ENCODE measurements at places on chromosomes 3 and 15.

DNA sequence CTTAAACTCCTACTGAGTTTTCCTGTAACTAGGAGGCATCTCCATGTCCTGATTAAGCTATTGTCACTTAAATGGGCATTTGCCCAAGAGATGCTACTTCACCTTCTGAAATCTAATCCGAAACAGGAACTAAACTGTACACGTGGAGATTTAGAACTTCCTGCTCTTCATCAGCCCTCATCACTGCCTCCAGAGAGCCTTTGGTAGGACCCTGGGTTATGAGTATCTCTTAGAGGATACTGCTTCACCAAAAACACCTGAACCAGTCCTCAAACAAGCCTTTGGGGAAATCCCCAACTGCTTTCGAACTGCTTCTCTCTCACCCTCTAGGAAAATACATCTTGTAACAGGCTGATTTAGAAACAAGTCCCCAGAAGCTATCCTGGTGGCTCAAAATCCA is 320.3 kb downstream of the GAP43 start:
- DNase-seq: no peak

DNA sequence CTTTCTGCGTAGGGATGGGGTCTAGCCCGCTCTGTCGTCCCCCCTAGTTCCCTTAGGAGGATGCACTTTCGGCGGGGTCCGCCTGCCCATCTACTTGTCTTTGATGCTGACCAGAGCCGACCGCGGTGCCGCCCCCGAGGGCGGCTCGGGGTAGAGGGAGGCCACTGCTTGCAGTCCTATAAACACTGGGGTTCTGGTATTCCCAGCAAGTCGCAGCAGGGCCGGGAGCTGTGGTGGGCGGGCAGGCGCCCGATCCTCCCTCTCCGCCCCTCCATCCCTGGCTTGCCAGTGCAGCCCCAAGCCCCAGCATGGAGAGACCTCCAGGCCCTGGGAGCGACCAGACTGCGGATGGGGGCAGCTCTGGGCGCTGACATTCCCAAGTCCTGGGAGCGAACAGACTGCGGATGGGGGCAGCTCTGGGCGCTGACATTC is 830 bp downstream of the SEMA4B start:
- no peak for DNase-seq

DNA sequence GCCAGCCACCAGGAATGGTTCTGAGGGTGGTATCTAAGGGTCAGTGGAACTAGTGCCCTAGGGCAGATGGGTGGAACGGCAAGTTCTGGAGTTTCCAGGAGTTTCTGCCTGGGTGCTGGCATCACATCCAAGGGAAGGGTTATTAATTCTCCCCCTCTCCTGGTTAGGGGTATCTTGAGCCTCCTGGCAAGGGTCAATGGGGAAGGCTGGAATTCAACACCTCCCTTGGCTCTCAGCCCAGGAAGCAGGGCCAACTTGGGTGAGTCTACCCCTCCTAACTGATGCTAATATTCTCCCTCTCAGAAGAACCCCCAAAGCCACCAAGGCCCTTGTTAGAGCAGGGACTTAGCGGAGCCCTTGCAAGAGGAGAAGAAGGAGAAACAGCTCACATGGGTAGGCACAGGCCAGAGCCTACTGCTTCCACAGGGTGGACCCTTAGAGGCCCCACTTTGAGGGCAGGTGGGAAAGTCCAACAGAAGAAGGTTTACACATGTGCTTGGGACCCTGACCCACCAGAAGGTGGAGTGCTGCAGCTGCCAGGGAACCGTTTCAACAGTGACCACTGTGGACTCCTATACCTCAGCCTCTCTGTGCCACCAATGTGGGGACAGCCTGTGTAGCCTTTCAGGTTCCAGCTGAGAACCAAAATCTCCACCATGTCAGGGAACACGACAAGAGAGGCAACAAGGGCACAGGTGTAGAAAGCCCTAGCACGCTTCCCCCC is 3.3 kb downstream of the TMEM115 start:
- DNase-seq: no peak

GRCh38 chr3:4409971-4410573 is 57.0 kb downstream of the SUMF1 start:
- no peak for DNase-seq

GRCh38 chr15:26038693-26039092 is 175.6 kb upstream of the ATP10A start:
- no peak for DNase-seq

- peak; percentile 31 for DNase-seq
These were observed 5.5 kb downstream of the PLD1 start for GRCh38 chr3:171804618-171805389.

DNA sequence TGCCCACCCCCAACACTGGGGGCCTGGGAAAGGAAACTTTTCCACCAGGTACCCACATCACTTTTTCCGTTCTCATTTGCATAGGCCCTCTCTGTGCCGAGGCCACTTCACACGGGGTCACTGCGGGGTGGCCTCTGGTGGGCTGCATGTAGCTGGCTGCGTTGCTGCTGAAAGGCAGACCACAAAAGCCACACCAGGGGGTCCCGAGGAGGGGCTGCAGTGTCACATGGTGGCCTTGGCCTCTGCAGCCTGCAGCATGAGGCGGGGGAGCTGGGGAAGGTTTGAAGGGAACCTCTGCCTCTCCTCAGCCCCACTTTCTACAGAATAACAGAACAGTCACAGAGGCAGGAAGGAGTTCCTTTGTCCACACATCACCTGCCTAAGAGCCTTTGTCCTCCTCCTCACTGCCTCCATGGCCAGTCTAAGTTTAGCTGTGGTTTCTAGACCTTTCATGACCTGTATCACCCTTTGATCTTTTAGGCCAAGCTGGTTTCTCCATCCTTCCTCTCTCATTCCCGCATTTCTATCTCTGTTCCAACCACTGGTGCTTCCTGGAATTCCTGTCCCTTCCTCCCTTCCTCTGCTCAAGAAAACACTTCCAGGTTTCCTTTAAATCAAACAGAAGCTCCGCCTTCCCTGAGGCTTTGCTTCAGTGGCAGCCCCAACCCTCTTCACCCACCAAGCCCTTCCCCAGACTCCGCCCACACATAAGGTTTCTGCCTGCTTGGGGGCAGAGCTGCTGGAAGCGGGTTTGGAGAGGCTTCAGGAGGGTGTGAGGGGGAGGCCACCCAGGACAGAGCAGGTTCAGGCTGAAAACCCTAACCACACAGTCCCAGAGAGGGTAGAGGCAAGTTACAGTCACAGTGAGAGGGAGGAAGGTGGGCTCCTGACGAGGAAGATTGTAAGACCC is 150.7 kb upstream of the TLE3 start:
- DNase-seq: no peak

DNA sequence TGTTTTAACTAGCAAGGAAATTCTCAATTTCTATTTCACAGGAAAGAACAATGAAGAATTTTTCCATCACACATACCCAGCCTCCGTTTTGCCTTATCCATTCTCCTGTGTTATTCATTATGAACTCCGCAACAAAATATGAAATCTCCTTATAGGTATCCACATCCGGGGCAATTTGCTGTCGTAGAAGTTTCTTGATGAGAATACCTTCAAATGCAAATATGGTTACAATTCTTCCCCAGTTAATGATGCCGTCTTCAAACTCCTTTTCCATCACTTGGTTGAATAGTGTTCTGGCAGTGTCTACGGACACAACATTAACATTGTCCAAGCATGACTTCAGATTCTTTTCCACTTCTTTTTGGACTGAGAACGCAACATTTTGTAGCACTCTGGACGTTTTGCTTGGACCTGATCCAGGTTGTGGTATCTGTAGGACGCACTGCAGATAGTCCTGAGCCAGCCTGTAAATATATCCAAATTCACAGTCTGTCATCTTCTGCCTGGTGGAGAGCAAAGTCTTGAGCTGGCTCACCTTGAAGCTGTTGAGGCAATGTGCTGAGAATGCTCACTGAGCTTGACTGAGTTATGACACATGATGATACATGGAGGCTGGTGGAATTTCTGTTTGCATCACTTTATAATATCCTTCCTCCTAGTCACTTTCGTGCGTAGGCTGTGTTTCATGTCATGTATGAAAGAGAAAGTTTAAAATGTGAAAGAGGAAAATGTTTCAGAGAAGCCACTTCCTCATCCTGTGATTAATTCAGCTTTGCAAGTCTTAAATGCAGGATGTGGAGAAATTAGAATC is at the start of gene BCL2A1:
Gene BCL2A1, minus strand, starts transcription at position 573 of the 811 bp plus-strand sequence. Its CDS starts 77 bp downstream, at position 496.
- DNase-seq: no peak

DNA sequence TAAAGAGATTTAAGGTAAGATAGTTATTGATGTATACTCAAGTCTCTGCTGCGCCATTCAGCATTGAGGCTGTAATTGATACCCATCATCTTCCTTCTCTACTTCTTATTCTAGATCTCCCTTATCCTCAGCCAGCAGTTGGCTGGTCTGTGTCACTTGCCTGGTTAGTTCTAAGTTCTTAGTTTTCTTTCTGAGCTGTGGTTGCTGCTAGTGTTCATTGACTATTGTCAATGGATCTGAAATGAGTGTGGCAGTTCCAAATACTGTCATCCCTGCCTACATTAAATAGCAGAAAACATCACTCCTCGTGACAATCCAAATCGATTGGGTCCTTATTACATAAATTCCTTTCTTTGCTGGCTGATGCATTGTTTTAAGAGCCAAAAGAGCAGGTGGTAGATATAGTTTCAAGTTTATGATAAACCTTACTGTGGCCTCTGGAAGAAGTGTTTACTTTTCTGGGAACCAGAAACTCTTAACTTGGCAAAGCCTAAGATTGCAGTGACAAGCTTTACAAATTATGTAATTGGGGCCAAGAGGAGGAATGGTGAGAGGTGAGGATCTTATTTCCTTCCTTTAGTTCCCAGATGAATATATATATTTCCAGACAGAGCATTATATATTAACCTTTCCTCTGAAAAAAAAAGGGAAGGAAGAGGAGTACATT is 168.0 kb downstream of the GMNC start:
- no peak for DNase-seq

DNA sequence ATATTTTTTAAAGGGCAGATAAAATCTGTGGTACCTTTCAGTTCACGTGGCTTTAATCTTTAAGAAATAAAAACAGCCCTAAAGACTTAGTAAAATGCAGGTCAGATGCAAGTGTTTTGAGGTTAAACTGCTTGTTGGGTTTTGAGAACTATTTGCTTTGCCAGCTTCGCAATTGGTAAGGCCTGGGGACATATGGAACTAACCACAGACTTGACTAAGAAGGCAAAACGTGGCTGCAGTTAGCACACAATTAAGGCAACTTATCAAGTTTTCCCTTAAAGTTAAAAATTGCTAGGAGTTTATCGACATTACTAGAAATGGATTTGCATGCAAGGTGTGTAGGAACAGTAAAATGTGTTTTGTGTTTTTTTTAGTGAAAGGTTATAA is 206.9 kb downstream of the ZNF385D start:
- no peak for DNase-seq

GRCh38 chr15:23690450-23690852 is 3.3 kb upstream of the NDN start:
- DNase-seq: peak; percentile 81

DNA sequence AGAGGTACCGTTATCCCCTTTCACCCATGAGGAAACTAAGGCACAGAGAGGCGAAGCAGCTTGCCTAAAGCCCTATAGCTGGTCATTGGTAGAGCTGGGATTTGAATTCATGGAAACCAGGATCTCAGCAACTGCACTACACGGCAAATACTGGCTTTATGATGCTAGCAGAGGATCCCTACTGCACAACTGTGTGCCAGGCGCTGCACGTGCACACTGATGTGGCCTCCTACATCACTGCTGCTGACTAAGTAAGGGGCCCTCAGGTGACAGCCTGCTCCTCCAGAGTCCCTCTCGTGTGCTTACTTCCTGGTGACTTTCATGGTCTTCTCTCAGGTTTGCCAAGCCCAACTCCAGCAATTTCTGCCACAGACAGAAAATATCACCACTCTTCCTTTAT is 3.4 kb upstream of the POLG start:
- no peak for DNase-seq

DNA sequence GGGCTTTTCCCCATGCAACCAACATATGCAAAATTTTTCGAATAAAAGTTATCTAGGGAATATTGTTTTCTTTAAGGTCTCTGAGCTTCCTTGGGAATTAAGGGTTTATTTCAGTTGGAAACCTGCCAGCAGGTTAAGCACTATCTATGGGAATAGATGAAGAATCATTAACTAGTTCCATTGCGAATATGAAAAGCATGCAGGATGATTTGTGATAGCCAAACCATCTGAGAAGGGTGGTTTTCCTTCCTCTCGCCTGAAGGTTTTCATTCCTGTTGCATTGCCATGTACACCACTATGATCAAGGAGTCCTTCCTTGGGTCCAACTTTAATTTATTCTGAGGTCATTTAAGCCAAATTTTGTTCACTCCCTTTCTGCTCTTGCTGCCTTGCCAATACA is 184.9 kb downstream of the NR2F2 start:
- DNase-seq: no peak

DNA sequence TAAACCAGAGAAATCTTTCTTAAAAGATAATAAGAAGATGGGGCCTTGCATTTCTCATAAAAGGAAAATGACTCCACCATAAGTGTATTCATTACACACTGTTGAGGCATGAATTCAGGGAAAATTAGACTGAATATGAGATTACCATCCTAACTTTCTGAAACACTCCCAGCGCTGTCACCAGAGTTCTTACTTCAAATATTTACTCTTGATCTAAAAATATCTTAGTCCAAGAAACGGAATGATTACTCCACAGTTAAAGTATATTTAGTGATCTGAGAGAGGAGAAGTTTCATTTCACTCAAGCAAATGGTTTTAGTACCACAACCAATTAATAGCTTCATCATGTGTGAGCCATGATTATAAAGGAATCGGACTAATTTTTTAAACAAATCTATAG is 300.3 kb downstream of the ZBTB20 start:
- DNase-seq: no peak

GRCh38 chr15:82933576-82933975 is 18.9 kb downstream of the HOMER2 start:
- DNase-seq: no peak

DNA sequence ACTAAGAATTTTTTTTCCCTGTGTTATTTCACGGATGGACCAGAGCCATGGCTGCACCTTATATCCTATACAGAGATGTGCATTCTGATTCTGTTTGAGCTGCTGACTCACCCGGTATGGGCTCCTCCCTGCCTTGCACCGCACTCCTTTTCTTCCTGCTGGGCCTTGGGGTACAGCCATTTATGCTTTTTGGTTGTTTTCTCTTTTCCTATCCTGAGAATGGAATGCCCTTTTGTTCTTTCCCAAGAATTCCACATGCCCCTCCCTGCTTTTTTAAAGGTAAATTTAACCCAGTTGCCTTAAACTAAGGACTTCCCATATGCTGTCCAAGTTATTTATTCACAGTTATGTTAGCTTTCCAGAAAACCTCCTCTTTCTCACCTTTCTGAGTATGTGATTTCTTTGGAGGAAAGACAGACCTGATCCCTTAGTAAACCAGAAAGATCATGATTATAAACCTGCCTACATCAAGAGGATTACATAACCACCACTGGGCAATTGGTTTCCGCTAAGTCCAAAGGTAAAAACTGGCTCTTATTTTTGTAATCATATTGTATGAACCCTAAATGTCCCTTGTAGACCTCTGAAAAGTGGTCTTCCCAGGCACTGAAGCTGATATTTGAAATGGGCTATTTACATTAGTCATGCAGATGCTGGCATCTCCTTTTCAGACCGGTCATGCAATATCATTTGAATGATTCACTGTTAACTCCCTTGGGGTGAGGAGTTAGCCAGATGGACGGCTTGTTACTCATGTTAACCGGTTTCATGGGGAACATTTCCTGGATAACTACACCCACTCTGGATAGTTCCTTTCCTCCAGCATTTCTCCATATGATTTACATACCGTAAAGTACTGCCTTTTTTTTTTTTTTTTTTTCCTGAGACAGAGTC is 45.5 kb downstream of the TMOD3 start:
- peak; percentile 25 for DNase-seq

Data from right cardiac atrium (tissue), 5 donors.